ENCODE measurements at places on chromosomes 16 and 17.

DNA sequence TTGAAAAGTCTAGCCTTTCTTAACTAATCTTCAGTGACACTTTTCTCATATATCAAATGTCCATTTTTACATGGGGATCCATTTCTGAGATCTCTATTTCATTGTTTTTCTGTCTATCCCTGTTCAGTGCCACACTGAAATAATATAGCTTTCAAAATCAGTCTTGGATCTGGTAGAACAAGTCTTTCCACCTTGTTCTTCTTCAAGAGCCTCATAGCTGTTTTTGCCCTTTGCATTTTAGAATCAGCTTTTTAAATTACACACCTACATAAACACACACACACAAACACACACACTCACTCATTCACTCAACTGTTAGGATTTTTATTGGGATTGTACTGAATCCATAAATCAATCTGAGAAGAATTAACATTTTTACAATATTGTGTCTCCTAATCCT is 19.2 kb downstream of the GSDMB start:
- no peak for DNase-seq

DNA sequence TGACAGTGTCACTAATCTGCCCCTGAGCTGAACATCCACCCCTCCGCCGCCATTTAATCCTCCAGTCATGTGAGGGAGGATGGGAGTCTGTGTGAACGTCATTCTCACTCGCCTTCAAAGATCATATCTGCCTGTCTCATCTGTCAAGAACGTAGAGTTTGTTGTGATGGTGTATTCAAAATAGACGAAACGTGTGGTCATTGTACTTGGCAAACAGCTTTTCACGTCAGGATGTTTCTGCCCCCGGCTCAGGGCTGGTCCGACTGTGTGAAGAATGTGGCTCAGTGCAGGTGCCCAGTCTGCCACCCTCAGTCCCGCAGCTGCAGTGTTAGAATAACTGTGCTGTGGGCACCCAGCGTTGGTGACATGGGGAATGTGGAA is 148.0 kb downstream of the KCNJ12 start:
- no peak for DNase-seq

DNA sequence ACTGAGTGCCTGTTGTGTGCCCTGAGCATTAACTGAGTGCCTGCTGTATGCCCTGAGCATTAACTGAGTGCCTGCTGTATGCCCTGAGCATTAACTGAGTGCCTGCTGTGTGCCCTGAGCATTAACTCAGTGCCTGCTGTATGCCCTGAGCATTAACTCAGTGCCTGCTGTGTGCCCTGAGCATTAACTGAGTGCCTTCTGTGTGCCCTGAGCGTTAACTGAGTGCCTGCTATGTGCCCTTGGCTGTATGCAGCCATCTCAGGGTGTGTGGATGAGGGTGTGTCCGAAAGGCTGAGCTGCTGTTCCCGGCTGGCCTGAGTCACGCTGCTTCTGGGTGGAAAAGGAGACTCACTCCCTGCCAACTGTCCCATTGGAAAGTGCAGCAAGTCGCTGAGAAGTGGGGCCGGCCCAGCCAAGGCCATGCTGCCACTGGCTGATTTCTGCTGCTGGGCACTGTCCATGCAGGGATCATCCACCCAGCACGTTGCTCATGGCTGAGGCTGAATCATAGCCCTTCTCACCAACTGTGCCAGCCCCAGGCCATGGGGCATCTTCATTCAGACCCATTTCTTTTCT is 113.8 kb downstream of the OR1D5 start:
- no peak for DNase-seq

DNA sequence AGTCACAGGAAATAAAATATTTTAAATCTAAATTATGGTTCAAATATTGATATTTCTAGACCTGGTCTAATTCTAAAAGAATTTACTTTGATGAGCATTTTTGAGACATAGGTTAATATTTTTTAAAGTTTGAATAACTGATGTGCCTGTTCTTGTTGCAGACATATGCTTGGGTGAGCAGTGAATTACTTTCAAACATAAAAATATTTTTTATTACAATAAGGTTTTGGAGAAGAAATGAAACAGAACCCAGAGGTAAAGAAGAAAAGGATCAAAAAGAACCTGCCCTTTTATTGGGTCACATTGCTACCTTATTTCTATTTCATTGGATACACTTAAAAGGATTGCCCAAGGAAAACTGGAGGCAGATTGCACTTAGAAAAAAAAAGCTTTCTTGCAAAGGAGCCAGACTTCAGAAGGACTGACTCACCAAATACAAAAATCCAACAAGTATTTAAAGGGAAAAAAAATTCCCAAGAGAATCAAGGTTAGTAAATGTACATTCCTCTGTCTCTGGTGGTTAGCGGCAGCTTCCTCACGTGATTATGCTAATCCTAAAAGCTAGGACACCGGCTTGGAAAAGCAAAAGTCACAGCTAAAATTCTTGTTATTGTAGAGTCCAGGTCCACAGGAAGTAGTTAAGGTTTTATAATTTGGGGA is 18.5 kb downstream of the ENPP7 start:
- DNase-seq = no peak

GRCh38 chr17:79927688-79928501 is 88.7 kb upstream of the CBX4 start:
- no peak for DNase-seq

GRCh38 chr17:20260268-20260667 is 207.1 kb downstream of the LGALS9B start:
- no peak for DNase-seq

Data from NB4 (cell line).